Activated naive CD4-positive, alpha-beta T cell treated with anti-CD3 and anti-CD28 coated beads, Interleukin-2, amount 10 ng/mL, durations not matched to agents 7 days and 5 days (primary cell): ENCODE measurements at places on chromosomes 4 and X.

DNA sequence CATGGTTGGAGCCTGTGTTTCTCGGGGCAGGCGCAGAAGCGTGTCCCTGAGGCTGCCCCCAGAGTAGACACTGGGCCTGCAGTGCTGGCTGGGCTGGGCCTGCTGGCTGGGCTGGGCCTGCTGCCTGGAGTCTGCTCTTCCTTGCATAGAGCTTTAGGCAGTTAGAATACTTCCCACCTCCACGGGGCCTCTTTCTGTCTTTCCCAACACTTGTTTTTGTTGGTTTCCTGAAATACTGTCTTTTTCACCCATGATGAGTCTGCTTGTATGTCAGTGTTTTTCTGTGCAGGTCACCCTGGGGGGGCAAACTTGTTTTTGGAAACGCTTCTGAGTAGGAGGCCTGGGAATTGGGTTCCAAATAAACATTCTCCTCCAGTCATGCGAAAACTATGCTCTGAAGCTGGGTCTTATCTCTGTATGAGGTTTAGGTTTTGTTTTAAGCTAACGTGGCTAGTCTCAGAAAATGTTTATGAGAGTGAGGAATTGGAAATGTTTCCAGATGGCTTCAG is 32.2 kb downstream of the TRMT44 start:
- no peak for DNase-seq

GRCh38 chr4:15420642-15421041 is 7.2 kb upstream of the C1QTNF7 start:
- no peak for DNase-seq

DNA sequence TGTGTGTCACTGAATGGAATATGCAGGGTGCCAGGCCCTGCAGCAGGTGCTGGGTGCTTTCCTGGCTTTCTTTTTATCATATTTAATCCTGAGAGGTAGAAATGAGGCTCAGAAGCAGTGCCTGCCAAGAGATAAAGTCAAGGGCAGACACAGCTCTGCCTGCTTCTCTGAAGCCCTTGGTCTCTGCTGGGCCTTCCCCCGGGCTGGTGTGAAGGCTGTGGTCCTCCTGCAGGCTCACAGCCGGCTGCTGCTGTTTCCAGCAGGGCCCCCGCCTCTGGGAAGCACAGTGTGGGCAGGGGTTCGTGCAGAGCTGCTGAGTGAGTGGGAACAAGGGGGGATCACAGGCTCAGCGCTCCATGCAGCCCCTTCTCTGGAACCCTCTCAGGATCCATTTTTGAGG is 49.6 kb downstream of the TBC1D14 start:
- no peak for DNase-seq

- no peak for DNase-seq
Measured at GRCh38 chr4:156677131-156677531, 294.5 kb downstream of the PDGFC start.

GRCh38 chr4:151824656-151825055 is 63.8 kb upstream of the GATB start:
- no peak for DNase-seq

DNA sequence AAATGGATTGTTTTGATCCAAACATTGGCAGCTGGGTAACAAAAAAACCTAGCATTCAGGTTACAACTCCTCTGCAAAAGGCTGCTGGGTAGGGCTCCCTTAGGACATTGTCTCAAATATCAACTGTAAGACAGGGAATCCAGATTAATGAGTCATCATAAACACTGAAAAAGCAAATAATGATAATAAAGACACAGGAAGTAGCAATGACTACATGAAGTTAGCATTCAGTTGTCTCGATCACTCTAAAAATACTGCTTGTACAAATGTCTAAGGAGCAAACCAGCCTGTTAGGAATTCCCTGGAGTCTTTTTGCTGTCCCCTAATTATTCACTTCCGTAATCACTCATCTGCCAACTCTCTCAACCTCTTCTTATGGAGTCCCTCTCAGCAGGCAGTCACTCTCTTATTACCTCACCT is 259.2 kb downstream of the GPC3 start:
- no peak for DNase-seq

GRCh38 chr4:24241511-24241910 is 342.8 kb downstream of the DHX15 start:
- no peak for DNase-seq

DNA sequence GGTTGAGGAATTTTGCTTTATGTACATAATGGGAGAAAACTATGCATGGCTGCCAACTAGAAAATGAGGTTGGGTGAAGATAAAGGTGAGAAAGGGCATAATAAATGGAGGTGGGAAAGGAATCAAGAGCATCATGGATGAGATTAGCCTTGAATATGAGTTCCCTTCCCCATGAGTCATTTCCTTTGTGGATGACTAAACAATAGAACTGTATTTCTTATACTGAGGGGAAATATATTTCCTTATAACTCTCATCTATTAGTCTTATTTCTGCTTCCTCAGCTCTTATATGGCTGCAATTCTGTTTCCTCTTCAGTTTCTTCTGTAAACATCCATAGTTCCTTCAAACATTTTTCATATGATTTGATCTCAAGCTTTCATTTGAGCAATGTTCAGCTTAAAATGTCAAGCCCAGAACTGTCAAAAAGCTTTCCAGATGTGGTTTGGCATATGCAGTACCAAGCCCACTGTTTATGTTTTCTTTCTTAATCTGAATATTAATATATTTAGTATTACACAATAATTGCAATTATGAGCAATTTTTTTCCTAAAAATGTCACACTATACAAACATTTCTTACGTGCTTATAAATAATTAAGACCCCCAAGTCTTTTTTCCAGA is 100.7 kb upstream of the GRPR start:
- no peak for DNase-seq

- DNase-seq: no peak
Measured at GRCh38 chrX:12441381-12442128, 303.3 kb downstream of the FRMPD4 start.

GRCh38 chr4:139798456-139798855 is 132.8 kb downstream of the MGST2 start:
- no peak for DNase-seq

GRCh38 chrX:138877746-138878145 is 166.2 kb upstream of the FGF13 start:
- DNase-seq: no peak

GRCh38 chr4:97235521-97235920 is 907.8 kb downstream of the STPG2 start:
- DNase-seq: no peak
